ENCODE measurements at places on chromosomes 12 and 14. TPM values are rescaled to one million over a fixed set of nuclear protein-coding genes. Genes with fewer than 3 reads are reported as not detected.

GRCh38 chr12:2412305-2412643 lies 359.5 kb downstream of the CACNA1C start:
- DNase-seq: no peak
- H3K27me3 ChIP-seq: no peaks in the 10 kb centered on the region
- no peak overlapping the region for H3K27ac ChIP-seq
- no peaks in the 10 kb centered on the region for H3K36me3 ChIP-seq

DNA sequence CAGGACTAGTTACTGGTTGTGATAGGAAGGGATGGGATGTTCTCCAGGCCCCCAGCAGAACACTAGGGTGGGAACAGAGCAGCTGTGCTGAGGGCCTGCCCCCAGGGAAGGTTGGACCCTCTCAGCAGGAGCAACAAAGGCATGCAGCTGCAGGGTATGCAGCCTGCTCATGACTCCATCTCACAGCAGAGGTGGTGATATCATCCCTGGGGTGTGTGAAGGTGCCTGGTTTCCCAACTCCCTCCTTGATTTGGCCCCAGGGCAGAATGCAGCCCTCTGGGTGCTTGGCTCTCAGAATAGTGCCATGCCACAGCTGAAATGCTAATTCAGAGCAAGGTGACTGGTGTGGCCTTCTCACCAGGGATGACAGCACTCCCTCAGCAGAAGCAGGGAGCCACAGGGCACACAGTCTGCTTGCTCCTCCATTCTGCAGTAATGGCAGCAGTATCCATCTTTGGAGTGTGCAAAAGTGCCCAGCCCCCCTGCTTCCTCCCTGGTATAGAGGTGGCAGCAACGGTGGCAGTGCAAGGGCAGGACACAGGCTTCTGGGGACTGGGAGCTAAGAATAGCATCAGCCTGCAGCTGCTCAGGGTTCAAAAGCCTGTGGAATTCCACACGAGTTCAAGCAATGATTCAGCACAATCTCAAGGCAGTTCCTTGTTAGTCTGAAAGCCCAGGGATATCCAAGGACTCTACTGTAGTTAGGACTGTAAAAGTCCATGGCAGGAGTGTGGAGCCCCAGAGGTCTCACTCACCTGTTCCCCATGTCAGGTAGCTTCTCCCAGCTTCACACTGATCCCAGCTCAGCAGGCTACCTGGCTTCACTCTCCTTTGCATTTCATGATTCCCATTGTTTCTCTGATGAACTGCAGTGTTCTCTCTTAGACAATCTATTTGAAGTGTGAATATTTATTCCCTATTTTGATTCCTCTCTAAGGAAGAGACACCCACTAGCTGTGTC lies 298.1 kb upstream of the FOXG1 start:
- no peak overlapping the region for H3K4me3 ChIP-seq

Gene OR4Q3
- total RNA-seq: not detected

Gene AQP2
- not detected for total RNA-seq
